Hindlimb muscle (tissue), 1 donor: ENCODE measurements at places on chromosomes 7 and 10.
A peak's percentile ranks its signal among the peaks of the same experiment; 100 is the strongest.

DNA sequence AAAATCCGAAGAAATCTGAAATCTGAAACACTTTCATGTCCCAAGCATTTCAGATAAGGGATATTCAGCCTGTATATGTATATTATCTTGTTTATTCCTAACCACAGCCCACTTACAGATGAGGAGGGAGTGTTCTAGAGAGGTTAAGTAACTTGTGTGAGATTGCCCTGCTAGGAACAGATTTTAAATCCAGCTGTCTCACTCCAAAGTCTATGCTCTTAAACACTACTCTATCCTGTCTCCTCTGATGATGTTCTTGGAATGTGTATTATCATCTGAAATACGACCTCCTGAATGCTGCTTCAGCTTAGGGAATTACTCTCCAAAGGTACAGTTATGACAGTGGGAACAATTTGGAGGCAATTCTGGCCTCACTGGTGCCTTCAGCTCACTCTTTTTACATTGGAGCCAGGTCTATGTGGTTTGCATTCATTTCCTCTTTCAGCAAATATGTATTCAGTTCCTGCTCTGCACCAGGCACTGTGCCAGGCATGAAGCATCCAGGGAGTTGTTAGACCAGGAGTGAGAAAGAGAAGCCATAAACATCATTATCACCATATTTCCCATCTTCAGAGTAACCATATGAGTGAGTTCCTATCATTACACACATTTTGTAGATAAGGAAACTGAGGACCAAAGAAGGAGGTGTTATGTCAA, 70.2 kb downstream of the NOC3L start:
- peak; percentile 83 for DNase-seq

DNA sequence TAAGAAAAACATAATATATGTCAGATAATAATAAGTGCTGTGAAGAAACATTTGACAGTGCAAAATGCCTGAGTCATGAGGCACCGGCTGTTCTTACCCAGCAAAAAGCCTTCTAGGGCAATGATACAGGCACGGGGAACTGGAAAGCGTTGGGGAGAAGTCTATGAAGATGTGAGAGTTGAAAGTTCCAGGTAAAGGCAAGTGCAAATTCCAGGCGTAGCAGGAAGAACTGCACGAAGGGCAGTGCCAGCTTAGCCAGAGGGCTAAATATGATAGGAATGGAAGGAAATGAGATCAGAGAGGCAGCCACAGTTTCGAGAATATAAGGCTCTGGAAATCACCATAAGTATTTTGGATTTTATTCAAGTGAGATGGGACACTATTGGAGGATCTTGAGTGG, 87.0 kb downstream of the IPMK start:
- no peak for DNase-seq

DNA sequence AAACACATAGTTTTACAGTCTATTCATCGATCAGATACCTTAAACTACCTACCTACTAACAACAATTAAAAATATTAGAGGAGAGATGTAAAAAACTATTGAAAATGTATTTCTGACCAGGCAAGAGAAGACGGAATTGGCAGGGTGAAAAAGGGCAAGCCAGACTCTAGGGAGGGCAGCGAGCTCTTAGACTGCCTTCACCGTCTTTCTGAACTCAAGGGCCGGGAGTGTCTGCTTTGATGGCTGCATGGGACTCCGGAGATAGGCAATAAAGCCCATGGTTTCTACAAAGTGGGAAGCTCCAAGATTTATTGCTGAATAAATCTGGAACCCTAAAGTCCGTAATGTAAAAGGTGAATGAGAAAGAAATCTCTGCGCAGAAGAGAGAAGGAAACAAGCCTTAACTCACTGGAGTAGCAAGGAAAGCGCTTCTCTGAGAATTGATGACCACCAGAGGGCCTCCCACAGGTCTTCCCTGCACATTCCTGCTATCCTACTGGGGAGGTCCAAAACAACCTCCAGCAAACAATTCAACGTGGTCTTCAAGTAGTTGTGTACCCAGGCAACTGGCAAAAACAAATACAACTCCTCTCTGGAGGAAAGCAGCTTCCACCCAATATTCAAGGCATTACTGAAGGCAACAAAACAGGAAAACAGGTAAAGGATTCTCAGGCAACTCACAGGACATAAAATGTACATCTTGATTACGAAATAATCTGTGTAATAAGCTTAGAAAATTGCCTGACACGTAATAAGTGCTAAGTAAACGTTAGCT, 181.3 kb downstream of the SDK1 start:
- DNase-seq: peak; percentile 11

DNA sequence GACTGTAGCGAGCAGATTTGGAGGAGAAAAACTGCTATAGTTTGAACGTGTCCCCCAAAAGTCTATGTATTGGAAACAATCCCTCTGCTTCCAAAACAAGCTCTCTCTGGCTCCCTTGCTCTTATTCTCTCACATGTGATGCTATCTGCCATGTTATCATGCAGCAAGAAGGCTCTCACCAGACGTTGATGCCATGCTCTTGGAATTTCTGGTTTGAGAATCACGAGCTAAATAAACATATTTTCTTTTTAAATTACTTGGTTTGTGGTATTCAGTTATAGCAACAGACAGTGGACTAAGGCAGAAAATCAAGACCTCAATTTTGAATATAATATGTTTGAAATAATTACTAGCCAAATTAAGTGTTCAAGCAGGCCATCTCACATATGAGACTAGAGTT, 17.5 kb upstream of the GNAT3 start:
- no peak for DNase-seq

- peak; percentile 15 for DNase-seq
These were observed 78.3 kb downstream of the SLC25A40 start for GRCh38 chr7:87797798-87798403.

- peak; percentile 52 for DNase-seq
These were observed 33.9 kb upstream of the EEPD1 start for GRCh38 chr7:36119005-36119706.

- no peak for DNase-seq
These were observed 123.1 kb upstream of the INHBA start for GRCh38 chr7:41825927-41826480.

DNA sequence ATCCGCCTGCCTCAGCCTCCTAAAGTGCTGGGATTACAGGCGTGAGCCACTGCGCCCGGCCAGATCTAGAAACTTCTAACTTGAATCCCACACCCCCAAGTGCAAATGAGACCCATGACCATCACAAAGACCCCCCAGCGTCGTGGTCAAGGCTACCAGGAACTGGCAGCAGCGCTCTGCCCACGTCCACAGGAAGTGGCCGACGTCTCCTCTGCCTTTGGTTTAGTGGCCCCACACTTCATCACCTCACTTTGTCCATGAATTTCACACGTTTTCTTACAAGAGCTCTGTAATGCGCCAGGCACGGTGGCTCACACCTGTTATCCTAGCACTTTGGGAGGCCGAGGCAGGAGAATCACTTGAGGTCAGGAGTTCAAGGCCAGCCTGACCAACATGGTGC, 53.5 kb upstream of the TNRC18 start:
- DNase-seq: no peak

- no peak for DNase-seq
These were observed 27.9 kb downstream of the OGDH start for GRCh38 chr7:44634187-44634838.

- DNase-seq: no peak
These were observed 25.6 kb upstream of the GRID1 start for GRCh38 chr10:86391986-86392722.

DNA sequence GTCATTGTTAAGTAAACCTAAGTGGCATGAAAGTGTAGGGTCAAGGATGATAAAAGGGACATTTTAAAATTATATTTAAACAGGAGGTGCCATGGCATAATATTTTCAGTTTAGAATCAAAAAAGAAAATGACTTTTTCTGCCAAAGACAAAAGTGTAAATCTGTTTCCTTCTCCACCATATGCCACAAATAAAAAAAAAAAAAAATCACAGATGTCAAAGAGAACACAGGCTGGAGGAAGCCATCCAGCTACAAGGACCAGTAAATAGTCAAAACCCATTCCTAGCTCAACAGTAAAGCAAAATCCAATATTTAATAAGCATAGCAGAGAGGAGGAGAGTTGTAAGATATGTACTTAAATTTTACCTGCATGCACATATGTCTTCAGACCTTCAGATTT, 321.3 kb upstream of the TMEM229A start:
- DNase-seq: no peak

DNA sequence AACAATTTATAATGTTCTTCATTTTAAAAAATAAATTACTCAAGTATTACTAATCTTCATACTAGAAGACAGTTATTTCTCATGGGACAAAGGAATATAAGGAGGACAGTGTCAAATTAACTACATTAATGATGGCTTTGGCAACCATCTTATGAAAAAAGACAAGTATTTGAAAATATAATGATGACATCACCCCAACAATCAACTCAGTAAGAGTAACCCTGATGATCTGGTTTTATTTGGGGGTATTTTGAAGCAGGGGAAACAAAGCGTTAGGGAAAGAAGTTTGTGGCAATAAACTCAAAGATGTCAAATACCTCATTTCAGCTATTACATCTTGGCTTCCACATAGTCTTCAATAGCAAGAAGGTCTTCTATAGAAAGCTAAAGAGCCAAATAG, 29.0 kb upstream of the RELN start:
- no peak for DNase-seq

- DNase-seq: no peak
These were observed 41.5 kb downstream of the PSPH start for GRCh38 chr7:56009695-56010094.

DNA sequence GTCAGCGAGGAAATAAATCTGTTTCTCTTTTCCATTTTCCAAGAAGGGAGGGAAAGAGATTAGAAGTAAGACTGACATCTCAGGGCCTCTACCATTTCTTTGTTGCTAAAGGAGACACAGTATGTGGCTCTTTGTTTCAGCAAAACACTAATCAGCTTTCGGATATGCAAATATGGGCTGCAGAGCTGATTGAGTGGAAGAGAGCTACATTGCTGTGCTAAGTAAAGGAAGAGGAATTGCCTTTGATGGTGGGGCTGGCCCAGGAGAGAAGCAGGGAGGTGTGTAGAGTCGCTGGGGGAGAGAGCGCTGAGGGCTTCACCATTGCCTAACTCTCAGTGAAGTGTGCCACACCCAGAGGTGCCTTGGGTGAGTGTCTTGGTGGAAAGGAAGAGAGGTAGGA, 284.8 kb downstream of the SDK1 start:
- no peak for DNase-seq

GRCh38 chr10:111429288-111430028, 352.6 kb downstream of the ADRA2A start:
- no peak for DNase-seq

DNA sequence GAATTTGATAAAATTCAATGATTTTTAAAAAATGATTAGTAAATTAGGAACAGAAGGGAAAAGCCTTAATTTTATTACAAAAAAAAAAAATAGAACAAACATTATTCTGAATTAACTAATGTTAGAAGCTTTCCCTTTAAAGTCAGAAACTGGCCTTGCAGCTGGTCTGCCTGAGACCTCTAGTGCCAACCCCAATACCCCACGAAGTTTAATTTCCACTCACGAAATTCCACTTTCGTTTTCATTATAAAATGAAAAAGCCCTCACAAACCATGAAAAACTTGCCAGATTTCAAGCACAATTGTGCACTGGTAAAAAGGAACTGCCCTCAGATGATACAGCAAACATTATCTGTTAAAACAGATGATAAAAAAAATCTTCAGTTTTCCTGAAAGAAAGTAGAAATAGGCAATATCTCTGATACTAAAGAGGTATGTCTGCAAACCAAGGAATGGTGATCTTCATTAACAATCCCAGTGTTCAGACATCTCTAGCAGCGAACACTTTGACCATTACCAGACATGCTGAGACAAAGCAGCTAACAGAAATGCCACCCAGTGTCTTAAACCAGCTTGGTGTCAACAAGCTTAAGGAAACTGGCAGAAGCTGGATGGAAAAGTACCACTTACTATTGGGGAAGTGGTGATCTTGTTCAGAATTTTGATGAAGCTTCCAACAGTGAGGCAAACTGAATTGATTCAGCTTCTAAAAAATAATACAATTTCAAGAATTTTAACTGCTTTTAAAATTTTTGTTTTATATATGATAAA, 80.2 kb downstream of the PALS2 start:
- DNase-seq: no peak

DNA sequence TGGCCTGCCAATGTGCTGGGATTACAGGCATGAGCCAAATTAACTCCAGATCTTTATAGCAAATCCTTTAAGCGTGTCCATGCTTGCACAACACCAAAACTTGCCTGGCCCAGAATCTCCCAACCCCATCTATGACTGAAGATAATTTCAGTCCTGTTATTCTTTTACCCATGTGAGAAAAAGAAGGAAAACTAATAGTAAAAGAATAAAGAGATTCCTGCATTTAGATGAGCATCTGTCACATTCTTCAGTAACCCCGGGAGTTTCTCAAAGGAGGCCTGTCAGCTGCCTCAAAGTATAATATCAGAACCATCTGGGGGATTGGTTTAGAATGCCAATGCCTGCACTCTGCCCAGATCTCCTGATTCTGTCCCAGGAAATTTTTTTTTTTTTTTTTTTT, 158.1 kb upstream of the KMT2E start:
- DNase-seq: no peak

- DNase-seq: no peak
These were observed 63.3 kb downstream of the PPP1R3C start for GRCh38 chr10:91569522-91569921.

DNA sequence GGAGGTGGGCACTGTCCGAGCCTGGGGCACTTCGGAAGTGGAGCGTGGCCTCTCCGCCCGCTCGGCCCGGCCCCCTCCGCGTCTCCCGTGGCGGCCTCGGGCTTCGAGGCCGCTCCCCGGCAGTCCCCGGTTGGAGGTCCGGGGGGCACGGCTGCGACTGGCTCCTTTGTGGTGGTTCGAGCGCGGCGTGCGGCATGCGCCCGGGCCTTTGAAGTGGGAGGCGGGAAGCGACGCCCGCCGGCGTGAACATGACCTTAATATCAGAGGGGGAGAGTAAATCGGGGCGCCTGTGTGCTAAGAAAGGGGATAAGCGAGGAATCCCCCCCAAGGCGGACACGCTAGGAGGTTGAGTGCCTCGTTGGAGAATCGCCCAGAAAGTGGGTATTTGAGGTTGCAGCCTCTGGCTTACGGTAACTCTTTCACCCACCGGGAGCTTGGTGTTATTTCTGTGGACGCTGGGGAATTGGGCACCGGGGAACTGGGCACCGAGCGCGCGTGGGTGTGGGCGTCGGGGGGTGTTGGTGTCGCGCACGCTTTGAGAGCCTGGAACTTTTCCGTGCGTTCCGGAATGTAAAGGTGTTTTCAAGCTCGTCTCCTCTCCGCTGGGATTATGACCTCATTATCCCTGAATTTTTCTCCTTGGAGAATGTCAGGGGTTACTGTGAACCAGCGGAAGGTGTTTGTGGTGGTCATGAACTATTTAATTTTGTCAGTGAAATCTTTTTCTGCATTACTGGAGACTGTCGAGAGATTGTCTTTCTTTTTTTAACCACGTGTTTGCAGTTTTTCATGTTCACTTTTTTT, 660 bp downstream of the SUV39H2 start:
- DNase-seq: peak; percentile 29

DNA sequence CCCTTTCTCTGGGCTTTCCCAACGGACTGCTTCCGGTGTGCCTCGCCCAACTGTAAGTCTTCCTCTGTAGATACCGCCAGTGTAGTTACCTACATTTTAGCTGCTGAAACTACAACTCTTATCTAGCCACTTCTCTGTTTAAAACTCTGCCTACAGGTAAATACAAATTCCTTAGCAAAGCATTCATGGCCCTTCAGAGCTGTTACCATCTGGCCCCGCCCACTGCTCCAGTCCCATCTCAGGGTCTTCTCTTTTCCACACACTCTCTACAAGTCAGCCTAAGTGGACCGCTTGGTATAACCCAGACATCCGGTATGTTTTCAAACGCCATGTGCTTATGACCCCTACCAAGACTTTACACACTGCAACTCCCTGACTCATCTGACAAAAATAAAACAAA, 41.0 kb upstream of the LAMB4 start:
- DNase-seq: no peak
